ENCODE measurements at places on chromosomes 5 and 9.

- DNase-seq = no peak
Measured at GRCh38 chr9:1994180-1994579, 21.0 kb upstream of the SMARCA2 start.

- peak; percentile 64 for DNase-seq
Measured at GRCh38 chr5:171762903-171763302, 22.7 kb upstream of the SMIM23 start.

DNA sequence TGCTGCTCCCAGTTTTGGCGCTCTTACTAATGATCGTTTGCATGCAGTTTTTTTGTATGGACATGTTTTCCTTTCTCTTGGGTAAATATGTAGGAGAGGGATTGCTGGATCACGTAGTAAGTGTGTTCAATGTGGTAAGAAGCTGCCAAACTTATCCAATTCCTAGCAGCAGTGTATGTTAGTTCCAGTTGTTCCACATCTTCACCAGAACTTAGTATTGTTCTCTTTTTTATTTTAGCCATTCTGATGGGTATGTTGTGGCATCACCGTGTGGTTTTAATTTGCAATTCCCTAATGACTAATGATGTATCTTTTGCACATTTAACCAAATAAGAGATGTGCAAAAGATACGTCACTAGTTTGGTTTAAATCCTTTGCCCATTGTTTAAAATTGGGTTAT lies 65.9 kb downstream of the IPPK start:
- no peak for DNase-seq

- no peak for DNase-seq
Measured at GRCh38 chr5:157159209-157159751, 6.8 kb downstream of the GARIN3 start.

DNA sequence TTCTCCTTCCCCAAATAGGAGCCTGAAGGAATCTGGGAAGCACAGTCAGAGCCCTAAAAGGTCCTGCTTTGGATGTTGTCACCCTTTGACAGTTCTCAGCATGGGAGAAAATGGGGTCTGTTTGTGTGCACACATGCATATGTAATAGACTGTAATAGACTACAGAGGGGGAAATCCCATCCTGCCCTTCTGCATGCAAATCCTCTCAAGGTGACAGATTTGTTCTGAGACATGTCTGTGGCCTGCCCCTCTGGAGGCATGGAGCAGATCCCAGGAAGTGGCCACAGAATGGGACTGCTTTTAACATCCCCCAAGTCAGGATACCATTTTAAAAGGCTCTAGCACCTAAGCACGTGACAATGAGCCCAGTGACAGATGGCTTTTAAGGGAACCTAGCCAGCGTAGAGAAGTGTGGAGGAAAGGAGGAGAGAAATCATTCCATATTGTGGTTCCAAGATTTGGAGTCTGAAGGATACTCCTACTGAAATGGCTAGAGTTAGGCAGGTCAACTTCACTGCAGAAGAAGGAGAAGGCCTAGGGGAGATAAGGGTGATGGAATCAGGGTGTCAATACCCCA lies 483.5 kb downstream of the SPOCK1 start:
- no peak for DNase-seq

DNA sequence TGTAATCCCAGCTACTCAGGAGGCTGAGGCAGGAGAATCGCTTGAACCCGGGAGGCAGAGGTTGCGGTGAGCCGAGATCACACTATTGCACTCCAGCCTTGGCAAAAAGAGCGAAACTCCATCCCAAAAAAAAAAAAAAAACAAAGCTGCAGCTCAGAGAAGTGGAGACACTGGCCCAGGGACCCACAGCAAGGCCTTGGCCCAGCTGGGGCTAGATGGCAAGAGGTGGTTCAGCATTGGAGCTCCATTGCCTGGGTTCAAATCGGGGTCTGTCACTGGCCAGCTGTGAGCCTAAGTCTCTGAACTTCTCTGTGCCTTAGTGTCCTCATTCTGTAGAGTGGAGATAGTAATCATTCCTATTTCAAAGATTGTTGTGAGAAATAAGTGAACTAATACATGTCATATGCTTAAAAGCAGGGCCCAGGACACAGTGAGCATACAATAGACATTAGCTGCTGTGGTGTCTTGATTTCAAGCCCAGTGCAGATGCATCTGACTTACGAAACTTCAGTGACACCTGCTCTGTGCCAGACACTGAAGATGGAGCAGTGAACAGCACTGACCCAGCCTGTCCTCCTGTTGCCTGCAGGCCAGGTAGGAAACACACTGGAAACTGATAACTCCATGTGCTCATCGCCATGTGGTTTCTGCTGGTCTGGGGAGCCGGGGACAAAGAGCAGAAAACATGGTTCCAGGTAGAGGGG lies 127.7 kb downstream of the C9orf50 start:
- DNase-seq = no peak

DNA sequence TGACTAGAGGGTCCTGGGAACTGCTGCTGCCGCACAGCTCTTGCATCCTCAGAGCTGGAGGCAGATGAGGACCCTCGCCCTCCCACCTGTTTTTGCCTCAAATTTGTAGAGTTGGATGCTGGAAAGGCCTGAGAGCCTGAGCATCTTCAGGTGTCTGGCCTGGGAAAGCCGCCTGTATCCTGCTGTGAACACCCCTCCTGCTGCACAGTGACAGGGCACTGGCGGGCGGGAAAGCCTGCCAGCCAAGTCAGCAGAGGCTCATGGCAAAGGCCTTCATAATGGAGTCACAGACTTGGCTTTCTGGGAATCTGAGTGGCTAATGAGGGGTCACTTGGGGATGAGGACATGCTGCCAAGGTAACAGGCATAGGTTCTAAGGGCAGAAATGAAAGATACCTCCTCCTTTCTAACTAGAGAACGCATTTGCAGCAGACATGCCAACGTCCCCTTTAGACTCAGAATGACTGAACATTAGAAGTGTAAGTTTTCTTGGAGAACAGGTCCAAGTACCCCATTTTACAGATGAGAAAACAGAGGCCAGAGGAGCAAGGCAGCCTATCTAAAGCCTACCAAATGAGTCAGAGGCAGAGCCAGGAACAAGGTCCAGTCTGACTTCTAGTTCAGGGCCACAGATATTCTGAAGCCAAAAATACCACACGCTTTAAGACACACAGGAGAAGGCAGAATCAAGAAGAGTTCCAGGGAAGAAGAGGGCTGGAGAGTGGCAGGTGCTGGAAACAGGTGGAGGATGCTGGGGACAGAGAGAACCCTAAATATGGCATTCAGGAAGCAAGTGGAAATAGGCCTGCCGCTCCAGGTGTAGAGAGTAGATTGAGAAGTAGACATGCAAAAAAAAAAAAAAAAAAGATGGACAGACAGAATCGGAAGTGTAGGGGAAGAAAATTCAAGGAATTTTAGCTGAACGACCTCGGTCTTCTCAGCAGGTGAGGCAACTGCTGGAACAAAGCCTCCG lies 44.1 kb downstream of the EPB41L4B start:
- no peak for DNase-seq

DNA sequence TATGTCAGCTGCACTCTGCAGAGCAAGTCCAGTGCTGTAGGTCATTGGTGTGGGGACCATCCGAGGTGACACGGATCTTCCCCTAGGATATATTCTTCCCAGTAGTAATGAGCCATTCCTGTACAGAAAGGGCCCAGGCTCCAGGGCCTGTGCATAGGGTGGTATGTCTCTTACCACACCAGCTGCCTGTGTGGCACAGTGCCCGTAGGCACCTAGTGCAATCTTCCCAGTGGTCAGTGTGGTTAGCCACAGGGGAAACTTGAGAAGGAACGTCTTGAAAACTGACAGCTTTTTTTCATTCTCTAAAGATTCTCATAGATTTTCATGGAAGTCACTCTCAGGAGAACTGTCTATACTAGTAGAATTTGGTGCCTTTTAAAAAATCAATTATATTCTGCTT lies 39.8 kb downstream of the CYSTM1 start:
- DNase-seq = no peak

DNA sequence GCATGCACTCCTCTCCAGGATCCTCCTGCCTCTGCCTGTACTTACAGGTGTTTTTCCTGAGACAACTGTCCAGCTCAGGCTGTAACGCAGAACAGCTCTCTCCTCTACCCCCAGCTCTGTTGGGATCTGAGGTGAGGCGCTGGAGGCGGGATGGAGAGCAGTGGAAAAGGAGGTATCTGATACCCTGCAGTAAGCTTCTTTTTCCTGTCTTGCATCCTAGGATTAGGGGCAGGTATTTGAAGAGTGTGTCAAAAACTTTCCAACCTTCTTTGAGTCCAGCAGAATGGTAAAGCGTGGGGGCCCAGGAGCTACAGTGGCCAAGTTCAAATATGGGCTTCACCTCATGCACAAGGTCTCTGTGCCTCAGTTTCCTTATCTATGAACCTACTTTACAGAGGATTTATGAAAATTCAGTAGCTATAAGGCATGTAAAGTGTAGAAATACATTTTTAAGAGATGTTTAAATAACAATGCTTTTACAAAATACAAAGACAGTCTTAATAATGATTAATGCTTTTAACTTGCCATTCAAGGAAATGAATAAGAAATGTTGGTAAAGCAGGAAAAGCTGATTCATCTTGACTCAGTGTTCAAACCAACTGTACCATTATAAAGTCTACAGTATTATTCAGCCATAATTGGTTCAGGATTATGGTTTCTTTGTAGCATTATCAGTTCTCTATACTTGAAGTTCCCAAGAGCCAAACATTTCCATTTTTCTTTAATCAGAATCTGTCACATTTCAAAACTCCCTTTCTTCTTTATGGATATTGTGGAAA lies 26.1 kb downstream of the MAP1B start:
- no peak for DNase-seq

GRCh38 chr5:90558344-90559192 lies at the start of gene ADGRV1:
Gene ADGRV1 (plus strand): TSS chr5:90558797. CDS start chr5:90558896, 99 bp downstream.
- DNase-seq = peak; percentile 64

- no peak for DNase-seq
Measured at GRCh38 chr5:77302247-77302646, 91.8 kb downstream of the PDE8B start.

DNA sequence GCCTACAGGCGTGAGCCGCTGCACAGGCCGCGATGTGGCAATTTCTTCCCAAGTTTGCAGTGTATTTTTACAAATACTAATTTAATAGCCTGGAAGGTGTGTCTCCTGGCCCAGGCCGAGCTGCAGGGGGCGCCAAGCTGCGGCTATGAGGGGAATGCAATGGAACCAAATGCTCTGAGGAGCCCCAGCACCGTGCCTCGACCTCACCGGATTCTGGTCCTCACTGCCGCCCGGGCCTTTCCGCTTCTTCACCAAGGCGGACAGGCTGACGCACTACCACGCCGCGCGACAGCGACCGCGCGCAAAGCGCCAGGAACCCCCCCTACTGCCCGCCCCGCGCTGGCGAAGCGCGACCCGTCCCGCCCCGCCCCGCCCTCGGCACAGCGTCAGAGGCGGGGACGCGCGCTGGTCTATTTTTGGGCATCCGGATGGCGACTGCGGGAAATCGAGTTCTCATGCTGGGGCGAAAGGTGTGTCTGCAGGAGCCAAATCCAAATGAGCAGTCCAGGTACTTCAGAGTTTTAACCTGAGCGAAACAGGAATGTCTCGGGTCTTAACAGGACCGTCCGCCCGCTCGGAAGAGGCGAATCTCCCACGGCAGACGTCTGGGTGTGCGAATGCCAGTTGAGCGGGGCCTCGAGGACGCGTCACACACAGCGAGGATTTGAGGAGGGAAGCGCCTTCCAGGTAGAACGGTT lies 31.7 kb upstream of the PRXL2C start:
- DNase-seq = peak; percentile 87

DNA sequence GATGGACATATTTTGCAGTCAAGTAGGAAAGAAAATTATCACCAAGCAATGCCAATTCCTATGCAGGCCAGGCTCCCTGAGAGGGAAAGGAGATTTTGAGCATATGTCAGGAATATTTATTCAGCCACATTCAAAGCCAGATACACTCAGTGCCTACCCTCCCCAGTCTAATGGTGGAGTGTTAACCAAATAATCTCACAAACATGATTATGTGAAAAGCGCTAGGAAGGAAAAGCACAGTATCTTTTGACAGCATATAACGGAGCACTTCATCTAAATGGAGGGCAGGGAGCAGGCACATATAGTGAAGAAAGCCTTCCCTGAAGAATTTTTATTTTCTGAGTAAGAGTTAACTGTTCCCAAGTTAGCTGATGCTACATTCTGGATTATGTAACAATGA lies 80.3 kb upstream of the SLC30A5 start:
- DNase-seq = no peak

- no peak for DNase-seq
Measured at GRCh38 chr5:14399054-14399692, 182.4 kb upstream of the OTULINL start.

- no peak for DNase-seq
Measured at GRCh38 chr9:34289159-34289558, 39.9 kb downstream of the KIF24 start.

- DNase-seq = no peak
Measured at GRCh38 chr9:2727966-2728613, 10.8 kb downstream of the KCNV2 start.

DNA sequence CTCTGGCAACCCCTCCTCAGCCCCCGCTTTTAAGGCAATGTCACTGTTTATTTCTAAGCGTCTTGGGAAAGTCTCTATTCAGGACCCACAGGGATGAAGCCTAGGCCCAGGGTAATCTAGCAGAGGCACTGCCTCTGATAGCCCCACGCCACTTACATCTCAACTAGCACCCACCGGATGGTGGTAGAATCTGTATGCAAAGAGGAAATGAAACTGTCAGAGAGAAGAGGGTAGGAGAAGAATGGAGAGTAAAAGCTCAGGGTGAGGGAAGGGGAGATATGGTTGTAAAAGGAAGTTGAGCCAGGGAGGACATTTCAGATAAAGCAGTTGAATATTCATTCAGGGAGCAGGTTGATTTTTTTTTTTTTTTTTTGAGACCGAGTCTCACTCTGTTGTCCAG lies 3.0 kb downstream of the FRRS1L start:
- no peak for DNase-seq

DNA sequence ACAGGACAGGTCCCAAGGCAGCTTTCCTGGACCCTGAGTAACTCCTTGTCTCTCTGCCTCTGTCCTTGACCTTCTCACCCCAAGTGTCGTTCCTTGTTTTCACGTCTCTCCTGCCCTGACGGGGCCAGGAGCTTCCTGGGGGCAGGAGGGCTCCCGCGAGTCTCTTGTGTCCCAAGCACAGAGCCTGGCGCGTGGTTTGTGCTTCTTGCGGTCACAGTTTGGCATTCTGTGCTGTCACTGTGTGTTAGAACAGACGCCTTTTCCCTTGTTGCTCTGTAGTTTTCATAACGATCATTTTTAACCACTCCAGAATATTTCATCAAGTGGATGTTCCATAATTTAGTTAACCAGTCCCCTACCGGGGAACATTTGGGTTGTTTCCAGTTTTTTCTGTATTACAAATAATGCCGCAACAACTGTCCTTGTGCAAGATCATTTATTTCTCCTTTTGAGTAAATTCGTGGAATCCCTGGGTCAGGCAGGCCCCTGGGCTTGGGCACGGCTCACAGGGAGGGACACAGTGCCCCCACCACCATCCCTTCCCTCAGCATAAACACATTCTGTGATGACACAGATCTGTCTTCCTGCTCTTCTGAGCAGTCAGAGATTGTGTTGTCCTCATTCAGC lies 71.9 kb downstream of the TSPAN17 start:
- no peak for DNase-seq

- DNase-seq = no peak
Measured at GRCh38 chr5:17991775-17992174, 357.5 kb downstream of the TAF11L14 start.
